ENCODE measurements at places on chromosomes 5 and 9. TPM values are rescaled to one million over a fixed set of nuclear protein-coding genes. Genes with fewer than 3 reads are reported as not detected.

TRIM14 gene
- polyA plus RNA-seq, result 0.29 TPM

VCAN gene
- polyA plus RNA-seq, result 21.5 TPM

CAMLG gene
- 122 TPM for polyA plus RNA-seq

SLC34A3 gene
- not detected for polyA plus RNA-seq

RGS7BP gene
- 72.3 TPM for polyA plus RNA-seq

Data from Purkinje cell (primary cell).